Midbrain (tissue), 1 donor: ENCODE measurements at places on chromosomes 12 and 14.

GRCh38 chr12:10959804-10960203, 20.7 kb upstream of the TAS2R14 start:
- peak; percentile 64 for DNase-seq

GRCh38 chr12:18239526-18239925, 21.8 kb upstream of the PIK3C2G start:
- DNase-seq, result no peak

DNA sequence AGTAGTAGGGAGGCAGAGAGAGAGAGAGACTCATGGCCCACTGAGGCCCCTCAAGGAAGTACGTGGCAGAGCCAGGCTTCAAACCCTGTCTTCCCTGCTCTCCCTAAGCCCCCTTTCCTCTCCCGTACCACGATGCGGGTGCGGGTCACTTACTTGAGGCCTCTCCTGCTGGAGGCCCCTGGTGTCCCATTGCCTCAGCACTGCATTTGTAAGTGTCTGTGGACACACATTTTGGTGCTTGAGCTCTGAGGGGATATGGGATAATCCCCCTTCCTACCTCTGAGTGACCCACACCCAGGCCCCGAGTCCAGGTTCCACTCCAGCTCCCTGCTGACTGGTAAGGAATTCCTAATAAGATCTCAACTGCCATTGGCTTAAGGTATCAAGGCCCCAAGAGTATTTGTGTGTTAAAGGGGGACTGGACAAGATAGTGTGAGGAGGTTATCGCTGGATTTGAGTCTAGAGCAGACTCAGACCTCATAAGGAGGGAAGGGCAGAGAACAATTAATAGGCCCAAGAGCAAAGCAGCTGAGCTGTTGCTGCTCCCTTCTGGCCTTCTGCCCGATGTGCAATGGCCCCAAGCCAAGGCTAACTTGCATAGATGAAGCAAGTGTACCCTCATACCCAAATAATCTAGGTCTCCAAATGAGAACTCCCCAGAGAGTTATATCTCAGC, 71.9 kb downstream of the CRACR2A start:
- peak; percentile 15 for DNase-seq

- no peak for DNase-seq
Measured at GRCh38 chr12:83527810-83528209, 841.1 kb downstream of the TMTC2 start.

GRCh38 chr14:97523936-97524335, 726.8 kb downstream of the VRK1 start:
- no peak for DNase-seq

- DNase-seq, result no peak
Measured at GRCh38 chr14:56063131-56063530, 55.1 kb upstream of the PELI2 start.

DNA sequence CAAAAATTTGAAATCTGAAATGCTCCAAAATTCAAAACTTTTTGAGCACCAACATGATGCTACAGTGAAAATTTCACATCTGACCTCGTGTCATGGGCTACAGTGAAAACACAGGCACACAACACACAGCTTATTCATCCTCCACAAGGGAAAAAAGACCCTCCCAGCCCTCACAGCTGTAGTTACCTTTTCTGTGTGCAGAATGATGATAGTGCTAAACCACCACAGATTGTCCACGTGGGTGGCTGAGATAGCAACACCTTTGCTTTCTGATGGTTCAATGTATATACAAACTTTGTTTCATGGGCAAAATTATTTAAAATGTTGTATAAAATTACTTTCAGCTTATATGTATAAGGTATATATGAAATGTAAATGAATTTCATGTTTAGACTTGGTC, 46.8 kb downstream of the FRS2 start:
- no peak for DNase-seq
